ENCODE measurements at places on chromosomes 7 and 10. TPM values are rescaled to one million over a fixed set of nuclear protein-coding genes. Genes with fewer than 3 reads are reported as not detected.

The CTAGE6 gene
- not detected for total RNA-seq

The ACSM6 gene
- not detected for total RNA-seq

The PIK3CG gene
- 47.2 TPM for total RNA-seq

The FRMD4A gene
- not detected for total RNA-seq

The NPC1L1 gene
- total RNA-seq = not detected

The ARHGEF5 gene
- total RNA-seq = not detected
